Mammary epithelial cell (primary cell): ENCODE measurements at places on chromosomes 4 and X. TPM values are rescaled to one million over a fixed set of nuclear protein-coding genes. Genes with fewer than 3 reads are reported as not detected.

The PPP1R3F gene
- 0.59 TPM for polyA plus RNA-seq

The UBL4A gene
- polyA plus RNA-seq: 36.6 TPM

The MTMR8 gene
- polyA plus RNA-seq: 0.90 TPM

The ZDHHC15 gene
- polyA plus RNA-seq: not detected

The LPAR4 gene
- polyA plus RNA-seq: not detected

The GLRA2 gene
- polyA plus RNA-seq: not detected

The VGLL1 gene
- polyA plus RNA-seq: 0.50 TPM

The MBNL3 gene
- 9.7 TPM for polyA plus RNA-seq

DNA sequence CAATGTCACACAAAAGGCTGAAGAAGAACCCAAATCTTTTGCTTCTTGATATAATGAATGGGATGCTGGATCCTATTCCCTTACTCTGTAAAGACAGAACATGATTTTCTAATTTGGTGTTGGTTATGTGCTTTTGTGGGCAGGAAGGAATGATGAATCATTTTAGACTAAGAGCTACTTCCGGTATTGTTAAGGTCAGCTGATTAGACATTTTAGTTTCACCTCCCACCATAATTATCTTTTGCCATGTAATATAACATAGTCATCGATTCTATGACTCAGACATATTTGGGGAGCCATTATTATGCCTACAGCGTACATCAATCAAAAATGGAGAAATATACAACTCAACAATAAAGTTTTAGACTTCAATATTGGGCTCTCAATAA is 265.3 kb downstream of the ZNF674 start:
- peak; percentile 78 for DNase-seq

- DNase-seq: no peak
These were observed 16.7 kb upstream of the WDR44 start for GRCh38 chrX:118329175-118329574.

GRCh38 chr4:81700189-81700588 is 228.5 kb upstream of the RASGEF1B start:
- DNase-seq: no peak

DNA sequence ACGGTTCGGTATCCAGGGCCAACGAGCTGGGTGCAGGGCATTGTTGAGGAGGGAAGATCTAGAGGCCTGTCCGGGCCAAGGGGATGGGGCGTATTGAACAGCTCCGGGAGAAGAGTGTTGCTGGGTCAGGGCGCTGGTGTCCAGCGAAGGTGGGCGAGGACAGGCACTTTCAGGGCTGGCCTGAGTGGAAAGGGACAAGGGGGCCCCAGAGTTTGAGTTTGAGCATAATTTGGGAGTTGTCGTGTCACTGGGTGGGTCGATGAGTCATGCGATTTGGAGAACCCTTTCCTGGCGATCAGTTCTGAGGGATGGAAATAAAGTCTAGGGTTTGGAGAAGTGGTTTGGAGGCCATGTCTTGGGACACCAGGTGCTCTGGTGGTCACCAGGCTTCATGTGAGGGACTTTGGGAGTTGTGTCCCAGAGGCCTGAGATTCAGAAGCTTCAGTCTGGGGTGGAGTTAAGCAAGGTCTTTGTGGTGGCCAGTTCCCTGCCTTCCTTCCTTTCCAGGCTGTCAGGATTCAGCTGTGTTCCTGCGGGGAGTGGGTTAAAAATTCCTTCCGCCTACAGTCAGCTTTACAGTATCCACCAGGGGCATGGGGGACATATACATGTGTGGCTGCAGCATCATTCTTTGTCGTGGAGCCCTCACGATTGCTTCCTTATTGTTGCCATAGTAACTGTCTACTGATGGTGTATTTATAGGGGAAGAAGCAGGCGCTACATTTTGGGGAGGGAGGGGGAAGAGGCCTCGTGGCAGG is 504 bp downstream of the PRRG3 start:
- no peak for DNase-seq

DNA sequence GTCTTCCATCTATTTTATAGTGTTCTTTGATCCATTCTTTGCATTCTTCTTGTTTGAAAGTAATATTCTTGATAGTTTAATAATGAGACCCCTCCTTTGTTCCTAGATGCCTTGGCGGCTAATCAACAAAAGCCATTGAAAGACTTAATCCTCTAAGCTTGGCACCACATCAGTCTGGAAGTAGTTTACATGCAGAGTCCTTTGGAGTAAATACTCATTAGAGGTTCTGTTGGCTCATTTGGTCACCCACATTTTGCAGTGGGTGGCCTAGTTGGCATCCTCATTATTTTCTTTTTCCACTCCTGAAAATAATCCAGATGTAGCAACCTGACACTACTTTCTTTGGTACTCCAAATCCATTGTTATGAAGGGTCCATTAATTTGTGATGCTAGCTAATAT is 64.5 kb downstream of the DKK2 start:
- no peak for DNase-seq

- DNase-seq: no peak
These were observed 271.4 kb downstream of the PTTG2 start for GRCh38 chr4:38231626-38232025.

DNA sequence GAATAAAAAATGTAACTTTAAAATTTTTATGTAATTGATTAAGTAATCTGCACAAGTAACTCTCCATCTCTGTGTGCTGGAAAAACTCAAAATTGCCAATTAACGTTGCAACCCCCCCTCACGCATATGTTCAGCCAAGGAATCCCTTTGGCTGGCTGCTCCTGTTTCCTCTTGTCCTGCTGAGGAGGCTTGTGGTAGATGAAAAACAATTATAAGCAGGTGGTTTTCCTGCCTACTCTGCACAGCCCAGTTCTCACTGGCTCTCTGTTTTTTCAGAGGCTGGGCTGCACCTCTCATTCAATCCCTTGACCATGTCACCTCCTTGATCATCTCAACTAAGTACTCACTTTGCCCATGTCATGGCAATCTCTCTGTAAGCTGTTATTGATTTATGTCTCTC is 1068.4 kb downstream of the ARAP2 start:
- no peak for DNase-seq

DNA sequence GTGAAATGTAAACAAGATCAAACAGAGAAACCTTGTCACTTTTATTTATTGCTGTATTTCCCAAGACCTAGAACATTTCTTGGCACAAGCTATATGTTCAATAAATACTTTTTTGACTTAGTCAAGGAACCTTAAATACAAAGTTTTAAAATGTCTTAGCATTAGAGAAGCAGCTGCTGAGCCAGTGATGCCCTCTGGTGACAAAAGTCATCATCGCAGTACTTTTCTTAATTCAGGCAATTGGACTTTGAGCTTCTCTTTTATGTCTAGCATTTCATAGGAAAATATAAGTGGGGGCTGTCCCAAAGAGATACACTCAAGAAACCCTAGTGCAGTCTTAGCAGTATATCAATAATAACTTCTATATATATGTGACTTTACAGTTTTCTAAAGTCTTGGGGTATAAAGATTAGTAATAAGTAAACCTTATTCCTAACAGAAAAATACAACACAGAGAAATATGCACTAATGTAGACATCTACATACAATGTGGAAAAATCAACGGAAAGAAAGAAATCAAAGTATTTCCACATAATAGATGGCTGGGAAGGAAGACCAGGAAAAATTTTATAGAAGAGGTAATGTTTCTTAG is 118.4 kb downstream of the DTHD1 start:
- DNase-seq: no peak

DNA sequence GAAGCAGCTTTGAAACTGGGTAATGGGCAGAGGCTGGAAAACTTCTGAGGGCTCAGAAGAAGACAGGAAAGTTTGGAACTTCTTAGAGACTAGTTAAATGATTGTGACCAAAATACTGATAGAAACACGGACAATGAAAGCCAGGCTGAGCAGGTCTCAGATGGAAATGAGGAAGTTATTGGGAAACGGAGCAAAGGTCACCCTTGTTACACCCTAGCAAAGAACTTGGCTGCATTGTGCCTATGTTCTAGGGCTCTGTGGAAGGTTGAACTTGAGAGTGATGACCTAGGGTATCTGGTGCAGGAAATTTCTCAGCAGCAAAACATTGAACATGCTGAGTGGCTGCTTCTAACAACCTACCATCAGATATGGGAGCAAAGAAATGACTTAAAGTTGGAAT is 50.8 kb upstream of the FBXW7 start:
- no peak for DNase-seq

GRCh38 chr4:95209927-95210326 is 338.8 kb downstream of the UNC5C start:
- no peak for DNase-seq
